ENCODE measurements at places on chromosomes 12 and 14. TPM values are rescaled to one million over a fixed set of nuclear protein-coding genes. Genes with fewer than 3 reads are reported as not detected.

Gene NPAS3
- total RNA-seq, result 0.30 TPM

DNA sequence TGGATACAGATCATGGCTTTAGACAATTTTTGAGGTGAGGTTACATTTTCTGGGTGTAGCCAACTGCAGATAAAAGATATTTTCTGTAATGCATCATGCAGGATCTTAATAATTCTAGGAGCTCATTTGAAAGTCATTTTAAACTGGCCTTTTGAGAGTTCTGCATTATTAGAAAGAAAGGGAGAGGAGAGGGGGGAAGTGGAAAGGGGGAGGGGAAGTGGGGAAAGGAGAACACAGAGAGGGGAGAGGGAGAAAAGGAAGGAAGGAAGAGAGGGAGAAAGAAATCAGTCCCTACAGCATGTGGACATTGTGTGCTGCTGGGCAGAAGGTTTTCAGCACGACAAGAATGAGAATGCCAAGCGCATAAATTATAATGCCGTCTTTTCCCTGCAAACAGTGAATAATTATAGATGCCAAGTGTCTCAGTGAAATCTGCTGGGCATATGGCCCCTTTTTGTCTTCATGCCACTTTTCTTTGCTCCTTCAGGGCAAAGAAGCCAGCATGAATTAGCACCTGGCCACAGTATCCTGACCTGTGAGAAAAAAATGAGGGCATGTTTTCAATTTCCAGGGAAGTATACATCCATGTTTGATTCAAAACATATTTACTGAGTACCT lies 22.7 kb upstream of the PPP2R5C start:
- no peaks in the 10 kb centered on the region for H3K27me3 ChIP-seq
- H3K36me3 ChIP-seq, result no peaks in the 10 kb centered on the region
- H3K4me3 ChIP-seq, result no peak overlapping the region
- no peaks in the 10 kb centered on the region for H3K4me1 ChIP-seq

GRCh38 chr14:104107611-104108569 lies 22.4 kb downstream of the ASPG start:
- no peaks in the 10 kb centered on the region for H3K36me3 ChIP-seq
- H3K4me1 ChIP-seq, result peaks cover 39% of the 10 kb centered on the region
- peak; percentile 61 for DNase-seq

DNA sequence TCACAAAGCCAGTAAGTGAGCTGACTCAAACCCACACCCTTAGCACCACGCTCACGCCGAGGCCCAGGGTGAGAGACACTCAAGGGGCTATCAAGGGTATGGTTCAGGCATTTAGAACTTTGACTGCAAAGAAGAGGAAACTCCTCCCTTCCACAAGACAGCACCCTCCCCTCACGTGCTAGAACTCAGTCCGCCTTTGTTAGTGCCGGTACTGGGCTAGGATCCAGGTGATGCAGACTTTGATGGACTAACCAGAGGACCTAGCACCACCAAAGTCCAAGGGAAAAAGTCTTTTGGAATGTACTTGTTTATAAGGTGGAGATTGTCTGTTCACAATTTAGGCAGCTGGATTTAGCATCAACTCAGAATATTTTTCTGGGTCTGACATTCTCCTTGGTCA lies 33.7 kb downstream of the VWF start:
- peaks cover 51% of the 10 kb centered on the region for H3K4me1 ChIP-seq
- H3K27ac ChIP-seq, result peak overlapping the region; percentile 61
- no peak overlapping the region for H3K4me3 ChIP-seq
- no peaks in the 10 kb centered on the region for H3K27me3 ChIP-seq

Gene SLCO1A2
- 2.3 TPM for total RNA-seq

DNA sequence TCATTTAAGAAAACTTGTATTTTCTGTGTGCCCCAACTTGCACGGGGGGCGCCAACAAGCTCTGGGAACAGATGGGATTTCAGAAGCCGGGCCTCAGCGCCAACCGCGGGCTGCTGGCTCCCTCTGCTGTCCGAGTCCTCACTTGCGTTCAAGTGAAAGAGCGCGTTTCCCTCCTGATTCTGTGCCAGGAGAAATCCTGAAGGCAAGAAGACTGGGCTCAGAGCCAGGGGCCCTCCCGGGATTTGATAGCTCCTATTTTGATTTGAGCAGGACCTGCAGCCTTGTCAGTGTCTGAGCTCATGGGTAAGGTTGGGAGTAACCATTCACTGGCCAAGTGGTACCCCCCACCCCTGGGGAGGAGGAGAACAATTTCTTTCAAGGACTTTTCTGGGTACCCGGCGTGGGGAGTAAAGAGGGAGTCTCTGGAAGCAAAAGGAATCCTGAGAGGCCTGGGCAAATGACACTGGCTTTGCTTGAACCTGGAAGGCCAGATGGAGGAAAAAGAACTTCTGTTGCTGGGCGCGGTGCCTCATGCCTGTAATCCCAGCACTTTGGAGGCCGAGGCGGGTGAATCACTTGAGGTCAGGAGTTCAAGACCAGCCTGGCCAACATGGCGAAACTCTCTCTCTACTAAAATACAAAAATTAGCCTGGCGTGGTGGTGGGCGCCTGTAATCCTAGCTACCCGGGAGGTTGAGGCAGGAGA lies 179.0 kb upstream of the RGS6 start:
- DNase-seq, result peak; percentile 85
- no peak overlapping the region for H3K4me3 ChIP-seq
- peaks cover 9% of the 10 kb centered on the region for H3K4me1 ChIP-seq
- no peak overlapping the region for H3K27ac ChIP-seq
- no peaks in the 10 kb centered on the region for H3K36me3 ChIP-seq

DNA sequence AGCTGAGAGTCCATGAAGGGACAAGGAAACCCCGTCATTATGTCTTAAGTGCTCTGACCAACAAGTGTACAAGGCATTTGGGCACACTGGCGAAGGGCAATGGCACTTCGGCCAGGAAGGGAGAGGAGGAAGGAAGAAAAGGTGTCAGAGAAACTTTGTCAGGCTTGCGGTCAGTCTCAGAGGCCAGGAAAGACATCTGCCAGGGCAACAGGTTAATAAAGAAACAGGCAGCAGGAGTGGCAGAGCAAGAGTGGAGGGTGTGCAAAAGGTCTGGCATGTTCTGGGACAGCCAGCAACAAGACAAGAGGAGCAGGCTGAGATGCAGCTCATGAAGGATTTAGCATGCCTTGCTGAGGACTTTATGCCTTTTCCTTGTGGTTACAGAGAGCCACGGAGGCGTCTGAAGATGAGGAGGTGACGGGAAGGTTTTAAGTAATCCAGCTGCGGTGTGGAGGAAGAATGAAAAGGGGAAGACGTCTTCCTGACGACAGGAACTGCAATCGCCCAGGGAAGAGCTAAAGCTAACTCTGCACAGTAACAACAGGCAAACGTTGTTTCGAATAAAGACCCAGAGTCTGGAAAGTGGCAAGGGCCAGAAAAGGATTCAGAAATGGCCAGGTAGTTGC lies 13.1 kb downstream of the APPL2 start:
- peaks cover 70% of the 10 kb centered on the region for H3K4me1 ChIP-seq
- H3K4me3 ChIP-seq, result no peak overlapping the region
- no peaks in the 10 kb centered on the region for H3K27me3 ChIP-seq
- no peak for DNase-seq

DNA sequence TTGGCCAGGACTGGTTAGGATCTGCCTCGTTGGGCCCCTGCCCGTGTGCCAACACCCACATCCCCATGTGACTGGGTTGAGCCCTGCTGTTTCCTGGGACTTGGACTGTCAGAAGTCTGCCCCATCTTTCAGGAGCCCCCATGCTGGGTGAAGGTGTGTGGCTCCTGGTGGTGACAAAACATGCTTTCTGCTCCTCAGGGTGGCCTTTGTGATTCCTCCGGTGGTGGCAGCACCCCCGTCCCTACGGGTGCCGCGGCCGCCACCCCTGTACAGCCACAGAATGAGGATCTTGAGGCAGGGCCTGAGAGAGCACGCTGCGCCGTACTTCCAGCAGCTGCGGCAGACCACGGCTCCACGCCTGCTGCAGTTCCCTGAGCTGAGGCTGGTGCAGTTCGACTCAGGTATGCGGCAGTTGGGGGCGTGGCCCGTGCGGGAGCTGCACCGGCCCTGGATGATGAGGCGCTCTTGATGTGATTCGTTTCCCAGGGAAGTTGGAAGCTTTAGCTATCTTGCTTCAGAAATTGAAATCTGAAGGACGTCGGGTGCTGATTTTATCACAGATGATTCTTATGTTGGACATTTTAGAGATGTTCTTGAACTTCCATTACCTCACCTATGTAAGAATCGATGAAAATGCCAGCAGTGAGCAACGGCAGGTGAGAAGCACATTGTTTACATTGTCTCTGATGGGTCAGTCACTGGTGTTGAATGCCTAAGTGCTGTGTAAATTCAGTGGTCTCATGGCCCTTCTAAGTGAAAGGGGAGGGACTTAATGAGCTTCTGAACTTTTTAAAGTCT lies 80.0 kb downstream of the EP400 start:
- no peak overlapping the region for H3K27ac ChIP-seq
- no peak overlapping the region for H3K4me3 ChIP-seq
- peaks cover 44% of the 10 kb centered on the region for H3K36me3 ChIP-seq

Gene SYCP3
- total RNA-seq, result not detected

DNA sequence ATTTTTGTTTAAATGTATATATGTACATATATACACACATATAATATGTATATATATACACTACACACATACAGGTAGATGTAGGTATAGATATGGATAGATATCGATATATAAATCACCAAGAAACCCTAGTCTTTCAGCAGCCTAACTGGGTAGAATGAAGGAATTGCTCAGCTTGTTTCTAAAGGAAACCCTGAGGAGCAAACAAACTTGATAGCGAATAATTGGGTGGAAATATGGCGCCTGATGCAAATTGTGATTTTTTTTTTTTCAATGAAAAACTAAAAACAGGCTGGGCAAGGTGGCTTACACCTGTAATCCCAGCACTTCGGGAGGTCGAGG lies 254 bp upstream of the CCDC177 start:
- no peak overlapping the region for H3K4me3 ChIP-seq
- no peak overlapping the region for H3K27ac ChIP-seq
- DNase-seq, result no peak

DNA sequence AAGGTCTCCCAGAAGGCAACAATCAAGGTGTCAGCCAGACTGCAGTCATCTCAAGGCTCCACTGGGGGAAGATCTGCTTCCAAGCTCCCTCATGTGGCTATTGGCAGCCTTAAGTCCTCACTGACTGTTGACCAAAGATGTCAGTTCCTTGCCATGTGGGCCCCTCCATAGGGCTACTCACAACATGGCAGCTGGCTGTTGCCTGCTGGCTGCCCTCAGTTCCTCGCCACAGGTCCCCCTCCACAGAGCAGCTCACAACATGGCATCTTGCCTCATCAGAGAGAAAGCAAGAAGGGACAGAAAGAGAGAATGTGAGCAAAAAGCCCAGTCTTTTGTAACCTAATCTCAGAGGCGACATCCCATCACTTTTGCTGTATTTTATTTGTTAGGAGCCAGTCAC lies 34.4 kb upstream of the EGLN3 start:
- H3K4me3 ChIP-seq, result no peak overlapping the region
- H3K27ac ChIP-seq, result no peak overlapping the region
- no peaks in the 10 kb centered on the region for H3K36me3 ChIP-seq
- DNase-seq, result no peak
- H3K4me1 ChIP-seq, result no peaks in the 10 kb centered on the region

Gene PPP1R13B
- 61.8 TPM for total RNA-seq

DNA sequence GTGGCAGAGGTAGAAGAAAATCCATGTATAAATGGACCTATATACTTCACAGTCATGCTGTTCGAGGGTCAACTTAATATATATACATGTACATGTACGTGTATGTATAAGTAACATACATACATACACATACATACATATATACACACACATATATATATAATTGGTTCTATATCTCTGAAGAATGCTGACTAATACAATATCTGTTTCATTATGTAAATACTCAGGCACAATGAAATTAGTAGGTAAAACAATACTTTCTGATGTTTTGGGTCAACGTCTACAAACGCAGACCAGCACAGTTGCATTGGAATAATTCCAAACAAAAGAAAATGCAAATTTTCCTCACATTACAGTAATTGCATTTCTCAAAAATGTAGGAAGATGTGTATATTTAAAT lies 202.7 kb upstream of the DAAM1 start:
- DNase-seq, result no peak
- H3K4me1 ChIP-seq, result no peaks in the 10 kb centered on the region
- no peaks in the 10 kb centered on the region for H3K36me3 ChIP-seq
- H3K27me3 ChIP-seq, result no peaks in the 10 kb centered on the region

DNA sequence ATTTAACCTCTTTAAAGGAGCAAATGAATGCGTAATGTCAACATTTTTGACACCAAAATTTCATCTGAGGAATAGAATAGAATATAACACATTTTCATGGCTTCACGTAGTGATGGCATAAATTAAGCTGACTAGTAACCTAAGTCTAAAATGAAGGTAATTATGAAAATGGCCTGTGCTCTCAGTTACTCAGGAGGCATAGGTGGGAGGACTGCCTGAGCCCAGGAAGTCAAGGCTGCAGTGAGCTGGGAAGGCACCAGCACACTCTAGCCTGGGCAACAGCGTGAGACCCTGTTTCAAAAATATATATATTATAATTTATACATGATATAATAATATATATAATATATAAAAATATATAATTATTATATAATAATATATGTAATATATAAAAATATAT lies 383.2 kb upstream of the ATP2B1 start:
- no peak overlapping the region for H3K4me3 ChIP-seq
- H3K27me3 ChIP-seq, result no peaks in the 10 kb centered on the region

DNA sequence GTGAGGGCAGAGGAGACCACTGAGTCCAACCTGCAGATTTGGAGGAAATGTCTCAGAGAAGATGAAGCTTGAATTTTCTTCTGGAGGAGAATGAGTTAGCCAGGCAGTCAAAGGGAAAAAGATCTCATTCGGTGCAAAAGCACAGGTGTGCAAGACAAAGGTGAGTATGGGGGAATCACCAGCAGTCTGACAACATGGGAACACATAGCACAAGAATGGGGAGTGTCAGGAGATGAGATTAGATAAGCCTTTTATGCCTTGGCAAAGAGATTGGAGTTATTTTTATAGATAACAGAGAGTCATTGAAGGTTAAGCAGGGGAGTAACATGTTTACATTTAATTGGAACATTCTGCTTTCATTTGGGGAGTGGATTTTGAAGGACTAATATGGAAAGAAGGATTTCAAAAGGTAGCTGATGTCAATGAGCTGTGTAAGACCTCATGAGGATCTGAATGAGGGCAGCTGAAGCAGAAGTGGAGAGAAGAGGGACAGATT lies 171.3 kb upstream of the NTF3 start:
- H3K4me3 ChIP-seq, result no peak overlapping the region
- H3K27me3 ChIP-seq, result no peaks in the 10 kb centered on the region
- no peaks in the 10 kb centered on the region for H3K36me3 ChIP-seq
- DNase-seq, result no peak
- no peak overlapping the region for H3K27ac ChIP-seq

DNA sequence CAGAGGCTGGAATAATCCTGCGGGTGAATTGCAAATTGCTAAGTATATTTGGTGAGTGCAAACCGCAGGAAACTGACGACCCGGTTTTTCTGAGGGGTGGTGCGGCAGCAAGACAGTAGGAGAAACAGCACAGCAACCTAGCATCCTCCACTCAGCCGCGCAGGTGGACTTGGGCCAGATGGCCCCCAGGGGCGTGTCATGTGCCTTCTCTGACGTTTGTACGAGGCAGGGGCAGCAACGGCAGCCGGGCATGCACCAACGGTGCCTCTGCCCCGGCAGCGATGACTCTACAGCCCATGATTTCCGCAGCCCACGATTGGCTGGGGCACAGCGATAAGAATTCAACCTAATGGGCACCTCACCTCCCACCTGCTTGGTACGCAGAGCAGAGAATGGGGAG lies 11.1 kb upstream of the CLEC2A start:
- DNase-seq, result peak; percentile 62
- no peaks in the 10 kb centered on the region for H3K4me1 ChIP-seq
- no peaks in the 10 kb centered on the region for H3K36me3 ChIP-seq
- H3K27me3 ChIP-seq, result no peaks in the 10 kb centered on the region

- DNase-seq, result no peak
- no peaks in the 10 kb centered on the region for H3K27me3 ChIP-seq
- H3K4me3 ChIP-seq, result no peak overlapping the region
- H3K36me3 ChIP-seq, result no peaks in the 10 kb centered on the region
Observed at GRCh38 chr12:65307169-65307501, 28.7 kb downstream of the MSRB3 start.

Measured in upper lobe of left lung (tissue), 6 donors.